ENCODE measurements at places on chromosomes 6 and 20.

DNA sequence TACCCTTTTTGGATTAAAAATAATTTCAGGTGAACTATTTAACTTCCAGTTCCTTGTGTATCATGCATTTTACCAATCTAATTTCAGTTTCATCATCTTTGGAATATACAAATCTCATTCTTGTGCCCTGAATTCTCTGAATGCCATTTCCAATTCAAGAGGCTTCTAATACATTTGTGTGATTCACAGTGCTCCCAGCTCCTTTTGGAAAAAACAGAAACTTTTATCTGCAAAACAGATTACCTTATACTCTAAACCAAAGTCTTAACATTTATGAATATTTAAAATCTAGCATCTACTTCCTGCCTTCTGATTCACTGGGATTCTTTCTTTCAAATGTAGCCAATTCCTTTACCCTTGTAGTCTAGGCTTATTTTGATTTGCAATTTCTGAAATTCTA is 11.1 kb upstream of the PEX7 start:
- no peak for DNase-seq

DNA sequence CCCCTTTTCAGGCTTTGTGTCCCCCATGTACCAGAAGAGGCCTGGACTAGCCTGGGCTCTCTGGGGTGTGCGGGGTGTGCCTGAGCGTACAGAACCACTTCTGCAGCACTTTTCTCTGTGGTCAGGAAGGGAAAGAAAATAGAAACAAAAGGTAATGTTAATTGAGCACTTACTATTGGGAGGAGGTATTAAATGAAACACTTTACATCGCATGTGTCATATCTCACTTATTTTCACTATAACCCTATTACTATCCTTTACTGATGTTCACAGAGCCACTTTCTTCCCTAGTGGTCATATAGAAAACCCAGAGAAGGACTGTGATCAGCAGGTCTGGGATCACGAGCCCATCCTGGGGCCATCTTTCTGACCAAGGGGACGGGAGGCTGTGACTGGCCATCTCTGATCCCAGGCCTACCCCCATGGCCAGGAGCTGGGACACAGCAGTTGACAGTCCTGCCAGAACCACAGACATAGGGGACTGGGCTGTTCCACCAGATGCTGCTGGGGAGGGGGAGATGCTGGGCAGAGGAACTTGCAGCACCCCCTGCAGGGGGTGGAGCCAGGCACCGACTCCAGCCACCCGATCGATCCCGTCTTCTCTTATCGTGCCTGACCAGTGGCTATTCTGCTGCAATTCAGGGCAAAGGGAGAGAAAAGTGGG is 107.6 kb downstream of the VEGFA start:
- DNase-seq: no peak

- DNase-seq: no peak
These were observed 141.1 kb upstream of the PRSS16 start for GRCh38 chr6:27106382-27106781.

- DNase-seq: no peak
These were observed 660 bp upstream of the TFB1M start for GRCh38 chr6:155314773-155315515.

DNA sequence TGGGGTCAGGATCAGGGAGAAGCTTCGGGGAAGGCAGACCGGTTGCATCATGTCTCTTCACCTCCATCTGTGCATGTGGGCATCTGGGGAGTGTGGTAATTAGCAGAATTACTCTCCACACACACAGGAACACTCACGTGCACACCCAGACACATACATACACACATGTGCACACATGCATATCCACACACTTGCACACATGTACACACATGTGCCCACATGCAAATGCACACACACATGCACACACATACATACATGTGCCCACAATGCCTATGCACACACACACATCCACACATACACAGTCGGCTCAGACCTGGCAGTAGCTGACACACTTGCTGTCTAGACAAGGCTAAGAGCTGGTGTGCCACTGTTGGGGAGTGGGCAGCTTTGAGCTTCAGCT is 212.3 kb upstream of the PMEPA1 start:
- DNase-seq: no peak

- no peak for DNase-seq
These were observed 277.2 kb downstream of the CDC5L start for GRCh38 chr6:44664716-44665115.

- DNase-seq: no peak
These were observed 14.3 kb upstream of the ZBTB9 start for GRCh38 chr6:33439956-33440648.

DNA sequence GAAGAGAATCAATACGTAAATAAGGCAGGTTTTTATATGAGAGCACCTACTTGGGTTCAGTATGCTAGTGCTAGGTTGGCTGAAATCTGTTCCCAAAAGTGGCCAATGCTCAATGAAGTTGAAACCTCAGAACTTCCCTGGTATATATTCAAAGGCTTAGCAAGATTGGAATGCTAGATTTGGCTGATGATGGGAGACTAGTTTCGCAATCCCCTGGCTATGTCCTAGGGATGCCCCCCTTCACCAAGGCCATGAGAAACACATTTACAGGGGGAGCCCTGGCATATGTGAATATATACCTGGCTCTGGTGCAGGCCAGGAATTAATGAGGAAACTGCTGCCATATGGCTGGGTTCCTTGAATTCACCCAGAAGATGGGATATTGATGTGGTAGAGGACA is 142.4 kb upstream of the C6orf118 start:
- no peak for DNase-seq

DNA sequence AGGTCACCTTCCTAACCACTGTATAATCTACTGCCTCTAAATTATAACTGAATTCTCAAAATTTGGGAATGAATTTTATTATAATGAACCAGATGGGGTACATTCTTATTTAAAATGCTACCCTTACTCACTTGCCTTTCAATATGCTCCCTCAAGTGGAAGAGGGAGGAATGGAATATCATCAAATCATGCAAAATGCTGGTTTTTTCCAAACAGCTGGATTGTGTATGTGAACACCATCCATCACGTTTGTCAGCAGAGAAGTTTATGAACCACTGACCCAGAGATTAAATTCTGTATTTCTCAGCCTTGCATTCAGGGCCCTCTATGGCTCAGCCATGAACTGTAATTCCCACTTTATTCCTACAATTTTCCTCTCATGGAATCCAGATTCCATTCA is 40.5 kb downstream of the CBLN4 start:
- no peak for DNase-seq

DNA sequence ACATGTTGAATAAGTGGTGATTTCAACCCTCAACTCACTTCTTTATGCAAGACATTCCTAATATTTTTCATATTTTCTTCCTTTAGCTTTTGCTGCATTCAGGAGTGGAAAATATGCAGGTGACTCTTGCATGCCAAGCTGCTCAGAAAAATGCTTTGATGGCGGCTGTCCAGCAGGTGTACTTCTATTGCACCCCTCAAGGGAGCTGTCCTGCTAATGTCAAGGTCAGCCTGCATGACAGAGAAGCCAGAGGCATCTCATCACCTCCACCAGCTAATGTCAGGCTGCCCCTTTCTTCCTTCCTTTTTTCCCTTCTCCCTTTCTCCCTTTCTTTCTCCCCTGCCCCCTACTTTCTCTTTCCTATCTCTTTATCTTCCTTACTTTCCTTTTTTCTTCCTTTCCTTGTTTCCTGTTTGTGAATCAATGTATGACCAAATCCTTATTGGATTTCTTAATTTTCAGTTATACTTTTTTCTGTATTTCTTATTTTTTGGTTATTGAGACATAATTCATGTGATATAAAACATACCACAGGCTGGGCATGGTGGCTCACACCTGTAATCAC is 112.2 kb downstream of the CD164 start:
- no peak for DNase-seq

DNA sequence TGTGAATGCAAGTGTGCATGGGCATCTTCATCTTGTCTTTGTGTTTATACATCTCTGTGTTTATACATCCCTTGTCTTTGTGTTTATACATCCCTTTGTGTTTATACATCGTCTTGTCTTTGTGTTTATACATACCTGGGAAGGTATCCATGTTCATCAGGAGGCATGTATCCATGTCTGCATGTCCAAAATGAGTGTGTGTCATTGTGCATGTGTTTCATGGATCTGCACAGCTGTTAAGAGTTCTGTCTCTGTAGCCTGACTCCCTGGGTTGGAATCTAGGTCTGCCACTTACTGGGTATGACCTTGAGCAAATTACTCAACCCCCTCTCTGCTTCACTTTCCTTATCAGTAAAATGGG is 50.1 kb upstream of the SIRPA start:
- no peak for DNase-seq

DNA sequence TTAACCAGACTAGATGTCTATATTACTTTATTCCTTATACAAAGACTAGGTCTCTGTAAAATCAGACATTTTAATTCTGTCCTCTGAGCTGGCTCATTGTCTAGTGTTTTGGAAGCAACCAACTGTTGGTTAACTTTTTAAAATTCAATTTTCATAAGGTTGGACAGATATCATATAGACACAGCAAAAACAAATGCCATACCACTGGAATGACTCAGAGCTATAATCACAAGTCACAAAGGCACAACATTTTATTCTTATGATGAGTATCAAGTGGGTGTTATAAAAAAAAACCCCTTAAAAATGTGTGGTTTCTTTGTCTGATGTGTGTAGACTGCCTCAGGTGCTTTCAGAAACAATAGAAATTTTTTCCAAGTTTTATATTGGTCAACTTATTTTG is 296.2 kb upstream of the MARCKS start:
- DNase-seq: no peak

DNA sequence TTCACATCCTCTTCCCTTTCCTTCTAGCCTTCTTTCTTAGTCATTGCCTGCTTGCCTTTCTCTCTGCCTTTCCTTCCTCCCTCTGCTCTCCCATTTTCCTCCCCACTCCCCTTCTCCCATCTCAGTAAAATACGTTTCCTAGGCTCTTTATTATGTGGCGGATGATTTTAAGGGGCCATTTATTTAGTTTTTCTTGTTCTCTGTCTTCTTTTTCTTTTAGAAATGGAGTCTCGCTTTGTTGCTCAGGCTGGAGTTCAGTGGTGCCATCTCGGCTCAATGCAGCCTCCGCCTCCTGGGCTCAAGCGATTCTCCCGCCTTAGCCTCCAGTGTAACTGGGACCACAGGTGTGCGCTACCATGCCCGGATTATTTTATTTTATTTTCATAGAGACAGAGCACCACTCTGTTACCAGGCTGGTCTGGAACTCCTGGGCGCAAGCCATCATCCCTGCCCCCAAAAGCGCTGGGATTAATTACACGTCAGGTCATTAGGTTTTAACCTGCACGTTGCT is 1.5 kb downstream of the MTHFD1L start:
- no peak for DNase-seq

DNA sequence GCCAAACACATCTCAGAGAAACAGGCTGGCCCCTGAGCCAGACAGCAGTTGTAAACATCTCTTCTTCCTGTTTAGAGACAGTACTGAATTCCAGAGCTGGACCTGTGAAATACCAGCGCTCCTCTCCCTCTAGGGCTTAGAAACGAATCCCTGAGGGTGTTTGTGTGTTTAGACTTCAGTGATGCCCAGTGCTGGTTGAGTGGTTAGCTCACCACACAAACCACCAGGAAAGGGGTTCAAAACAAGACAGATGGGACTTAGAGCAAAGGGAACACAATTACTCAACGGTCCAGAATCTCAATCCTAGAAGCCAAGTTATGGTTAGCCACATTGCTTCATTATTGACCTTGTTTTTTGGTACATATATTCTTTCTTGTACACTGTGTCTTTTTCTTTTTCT is 108.7 kb upstream of the TMEM170B start:
- no peak for DNase-seq

GRCh38 chr6:102994866-102995265 is 1601.4 kb downstream of the GRIK2 start:
- DNase-seq: no peak

DNA sequence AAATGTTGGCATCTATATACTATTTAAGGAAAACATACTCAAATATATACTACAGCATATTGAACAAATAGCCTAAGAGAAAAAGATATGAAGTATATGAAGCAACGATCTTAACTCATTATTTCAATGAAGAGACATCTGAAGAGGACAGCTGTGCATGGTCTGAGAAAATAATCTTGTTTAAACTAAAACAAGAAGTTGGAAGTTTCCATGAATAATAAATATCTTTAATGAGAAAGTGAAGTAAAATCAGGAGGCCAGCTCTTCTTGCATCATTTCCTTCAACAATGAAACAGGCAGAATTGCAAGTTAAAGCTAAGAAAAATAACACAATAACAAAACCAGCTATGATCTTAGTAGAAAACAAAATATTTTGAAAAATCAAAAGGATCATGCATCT is 1265.4 kb upstream of the MAP3K7 start:
- DNase-seq: no peak

DNA sequence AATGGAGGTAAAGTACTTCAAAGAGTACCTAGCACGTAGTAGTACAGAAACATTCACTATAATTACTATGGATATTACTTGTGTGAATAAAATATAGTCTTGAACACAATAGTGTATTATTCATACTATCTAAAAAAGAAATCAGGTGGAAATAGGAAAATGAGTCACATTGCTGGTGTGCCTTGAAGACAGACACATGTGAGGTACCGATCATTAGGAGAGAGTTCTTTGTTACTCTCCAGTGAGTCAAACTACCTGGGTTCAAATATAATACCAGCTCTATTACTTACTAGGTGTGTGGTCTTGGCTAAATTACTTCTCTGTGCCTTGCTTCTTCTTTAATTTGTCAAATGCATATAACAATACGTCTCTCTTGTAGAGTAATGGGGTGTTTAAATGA is 50.8 kb upstream of the BEND6 start:
- no peak for DNase-seq

DNA sequence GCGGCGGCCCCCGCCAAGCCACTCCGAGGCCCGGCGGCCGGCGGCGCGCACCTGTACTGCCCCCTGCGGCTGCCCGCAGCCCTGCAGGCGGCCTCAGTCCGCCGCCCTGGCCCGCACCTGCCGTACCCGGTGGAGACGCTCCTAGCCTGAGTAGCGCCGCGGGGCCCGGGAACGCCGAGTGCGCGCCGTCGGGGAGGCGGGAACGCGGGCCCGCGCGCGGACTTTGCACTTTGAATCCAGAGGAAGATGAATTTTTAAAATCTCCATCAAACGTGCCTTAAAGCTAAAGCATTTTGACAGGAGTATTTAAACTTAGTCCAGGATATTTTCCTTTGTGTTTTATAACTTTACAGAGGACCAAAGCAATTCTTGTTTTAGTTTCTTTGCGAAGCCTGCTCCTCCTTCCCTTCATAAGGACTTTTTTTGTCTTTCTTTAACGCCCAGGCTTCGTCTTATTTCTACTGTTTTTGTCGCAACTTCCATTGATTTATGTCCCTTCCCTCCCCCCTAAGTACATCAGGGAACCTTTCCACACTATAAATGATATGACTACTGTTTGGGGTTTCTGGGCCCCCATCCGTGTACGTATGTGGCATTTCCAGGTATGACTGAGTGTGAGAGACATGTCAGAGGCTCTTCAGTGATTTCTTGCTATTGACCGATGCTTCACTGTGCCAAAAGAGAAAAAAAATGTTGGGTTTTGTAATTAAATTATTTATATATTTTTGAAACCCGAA is 2.0 kb downstream of the FOXQ1 start:
- no peak for DNase-seq

- no peak for DNase-seq
These were observed at the start of gene PCK1 for GRCh38 chr20:57560554-57561355. Gene PCK1 (plus strand): TSS chr20:57561110. CDS start chr20:57561412, 302 bp downstream.

- DNase-seq: no peak
These were observed 797.9 kb upstream of the SLC35B3 start for GRCh38 chr6:9233226-9233625.

- no peak for DNase-seq
These were observed 9.1 kb downstream of the LBP start for GRCh38 chr20:38355161-38356012.

GRCh38 chr6:53758496-53758895 is 36.3 kb upstream of the LRRC1 start:
- no peak for DNase-seq

GRCh38 chr20:31641391-31641790 is 3.7 kb downstream of the COX4I2 start:
- DNase-seq: no peak

GRCh38 chr20:49758781-49759180 is 45.1 kb upstream of the B4GALT5 start:
- DNase-seq: no peak
